ENCODE measurements at places on chromosomes 5 and 9.

- no peak for DNase-seq
Observed at GRCh38 chr5:25393256-25393655, 748.5 kb upstream of the CDH10 start.

- no peak for DNase-seq
Observed at GRCh38 chr5:29015523-29015922, 1977.1 kb upstream of the CDH9 start.

DNA sequence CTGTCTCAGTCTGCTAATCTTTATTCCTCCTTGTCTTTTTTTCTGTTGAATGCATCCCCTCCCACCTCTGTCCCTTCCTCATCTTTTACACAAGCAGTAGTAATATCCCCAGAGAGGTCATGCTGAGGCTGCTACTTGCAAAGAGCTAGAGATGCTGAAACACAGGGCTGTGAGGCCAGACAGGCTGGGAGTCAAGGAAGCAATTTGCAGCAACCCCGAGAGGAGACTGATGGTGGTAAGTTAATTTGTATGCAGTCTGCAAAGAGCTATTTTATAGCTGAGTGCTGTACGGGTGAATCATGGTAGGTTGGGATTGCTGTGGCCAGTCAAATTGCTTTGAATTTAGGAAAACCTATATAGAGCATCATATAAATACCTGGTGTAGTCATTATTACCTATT is 90.2 kb upstream of the SLC24A2 start:
- no peak for DNase-seq

DNA sequence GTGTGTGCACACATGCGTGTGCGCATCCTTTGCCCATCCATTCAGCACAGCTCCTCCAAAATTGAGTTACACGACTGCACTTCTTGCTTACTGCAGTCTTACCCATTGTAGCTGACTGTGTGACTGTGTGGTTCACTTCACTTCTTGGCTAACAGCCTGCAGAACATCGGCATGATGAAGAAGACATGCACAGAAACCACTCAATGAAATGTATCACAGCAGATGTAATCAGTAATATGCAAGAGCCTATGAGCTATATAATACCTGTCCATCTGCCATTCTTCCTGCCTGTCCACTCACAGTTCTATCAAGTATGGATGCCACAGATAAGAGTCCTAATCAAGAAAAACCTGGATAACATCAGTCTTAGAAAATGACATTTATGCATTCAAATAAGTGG is 83.9 kb downstream of the TRPM3 start:
- DNase-seq, result no peak

DNA sequence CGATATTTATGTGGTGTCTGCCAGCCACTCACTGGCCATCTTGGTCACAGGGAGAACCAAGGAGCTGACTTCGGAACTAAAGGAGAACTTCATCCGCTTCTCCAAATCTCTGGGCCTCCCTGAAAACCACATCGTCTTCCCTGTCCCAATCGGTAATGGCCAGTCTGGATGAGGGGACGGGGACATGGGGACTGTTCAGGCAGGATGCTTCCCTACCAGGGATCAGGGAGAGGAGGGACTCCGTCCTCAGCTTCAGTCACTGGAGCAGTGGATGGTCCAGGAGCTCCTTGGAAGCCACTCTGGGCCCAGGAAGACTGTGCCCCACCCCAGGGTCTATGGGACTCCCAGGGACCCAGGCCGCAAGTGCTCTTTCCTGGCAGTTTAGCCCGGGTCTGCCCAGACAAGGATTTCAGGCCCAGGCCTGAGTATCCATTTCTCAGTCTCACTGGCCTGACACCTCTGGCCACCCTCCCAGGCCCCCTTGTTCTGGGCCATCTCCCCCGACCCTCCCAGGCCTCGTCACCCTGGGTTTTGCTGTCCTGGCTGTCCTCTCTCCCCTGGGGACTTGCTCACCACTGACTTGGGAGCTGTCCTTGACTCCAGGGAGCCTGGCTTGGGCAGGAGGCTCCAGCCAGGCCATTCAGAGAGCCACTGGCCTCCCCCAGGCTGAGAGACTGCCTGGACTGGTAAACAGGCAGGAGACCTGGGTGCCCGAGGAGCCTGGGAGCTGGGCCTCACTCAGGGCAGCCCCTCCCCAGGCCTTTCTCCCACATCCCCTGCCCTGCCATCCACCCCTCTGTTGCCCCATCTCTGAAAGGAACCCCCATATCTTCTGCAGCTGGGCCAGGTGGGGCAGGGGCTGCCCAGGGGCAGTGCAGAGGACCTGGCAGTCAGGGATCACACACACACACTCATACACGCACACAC is 3.1 kb downstream of the LCN2 start:
- no peak for DNase-seq

GRCh38 chr5:108233617-108234155 is 148.2 kb downstream of the FBXL17 start:
- no peak for DNase-seq

GRCh38 chr9:128091571-128091970 is 23.5 kb downstream of the SLC25A25 start:
- DNase-seq, result no peak

DNA sequence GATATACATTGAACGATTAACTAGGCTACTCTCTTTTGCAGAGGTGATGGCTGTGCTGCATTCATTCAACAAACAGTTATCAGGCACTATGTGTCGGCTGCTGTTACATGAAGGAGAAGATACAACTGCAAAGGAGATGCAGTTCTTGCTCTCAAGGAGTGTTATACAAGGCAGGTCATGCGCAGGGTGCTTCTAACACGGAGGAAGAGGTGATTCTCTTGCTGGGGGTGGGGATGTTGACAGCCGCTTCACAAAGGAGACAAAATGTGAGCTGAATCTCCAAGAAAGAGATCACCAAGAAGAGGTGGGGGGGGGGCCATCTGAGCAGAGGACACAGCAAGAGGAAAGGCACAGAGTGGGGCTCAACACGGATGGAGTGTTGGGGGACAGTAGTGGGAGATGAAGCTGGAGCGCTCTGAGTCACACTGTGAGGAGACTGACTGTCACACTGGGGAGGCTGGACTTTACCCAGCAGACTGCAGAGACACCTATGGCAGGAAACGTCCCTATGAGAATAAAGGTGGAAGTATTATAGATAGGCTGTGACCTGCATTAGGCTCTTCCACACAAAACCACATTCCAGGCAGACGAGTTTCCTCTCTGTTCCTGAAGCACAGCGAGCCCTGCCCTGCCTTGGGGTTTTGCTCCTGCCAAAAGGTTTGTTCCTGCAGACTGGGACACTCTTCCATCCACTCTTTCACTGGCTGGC is 20.9 kb downstream of the NDUFA8 start:
- DNase-seq, result no peak

DNA sequence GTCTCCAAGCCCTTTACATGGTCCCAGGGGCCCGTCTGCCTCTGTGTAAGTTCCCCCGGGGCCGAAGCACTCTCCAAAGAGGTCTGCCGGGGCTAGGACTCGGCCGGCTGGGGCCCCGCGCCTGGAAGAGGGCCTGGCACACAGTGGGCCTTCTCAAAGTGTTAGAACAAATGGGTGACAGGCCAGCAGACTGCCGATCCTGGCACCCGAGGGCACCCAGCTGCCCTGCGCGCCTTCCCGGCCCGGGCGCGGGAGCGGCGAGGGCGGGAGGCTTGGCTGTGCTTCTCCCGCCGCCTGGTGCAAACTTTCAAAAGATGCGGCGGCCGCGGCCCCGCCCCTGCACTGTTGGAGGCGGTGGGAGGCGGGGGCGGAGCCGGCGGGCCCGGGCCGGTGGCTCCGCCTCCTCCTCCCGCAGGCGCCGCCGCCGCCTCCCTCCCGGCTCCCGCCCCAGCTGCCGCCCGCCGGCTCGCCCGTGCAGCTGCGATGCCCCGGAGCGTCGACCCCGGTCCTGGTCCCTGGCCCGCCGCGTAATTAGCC is at the start of gene NEURL1B:
TSS of gene NEURL1B (plus strand) at position 442 of the 537 bp plus-strand sequence. CDS start 144 bp downstream, outside the sequence.
- peak; percentile 25 for DNase-seq

DNA sequence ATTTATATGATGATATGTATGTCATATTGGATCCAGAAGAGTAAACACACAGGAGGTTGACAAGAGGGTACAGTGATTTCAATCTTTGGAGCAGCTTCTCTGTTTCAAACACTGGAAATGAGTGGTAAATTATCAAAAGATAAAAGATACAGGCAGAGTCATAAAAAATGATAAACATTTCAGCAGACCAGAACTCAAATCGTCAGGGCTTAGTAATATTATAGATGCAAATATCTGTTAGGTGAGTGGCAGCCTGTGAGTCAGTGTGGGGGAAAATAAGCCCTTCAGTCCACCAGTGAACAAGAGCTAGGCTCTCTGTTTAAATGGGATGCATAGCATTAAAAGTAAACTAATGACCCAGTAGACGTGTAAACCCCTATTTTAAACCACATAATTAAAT is 1378.1 kb downstream of the EFNA5 start:
- DNase-seq, result no peak

DNA sequence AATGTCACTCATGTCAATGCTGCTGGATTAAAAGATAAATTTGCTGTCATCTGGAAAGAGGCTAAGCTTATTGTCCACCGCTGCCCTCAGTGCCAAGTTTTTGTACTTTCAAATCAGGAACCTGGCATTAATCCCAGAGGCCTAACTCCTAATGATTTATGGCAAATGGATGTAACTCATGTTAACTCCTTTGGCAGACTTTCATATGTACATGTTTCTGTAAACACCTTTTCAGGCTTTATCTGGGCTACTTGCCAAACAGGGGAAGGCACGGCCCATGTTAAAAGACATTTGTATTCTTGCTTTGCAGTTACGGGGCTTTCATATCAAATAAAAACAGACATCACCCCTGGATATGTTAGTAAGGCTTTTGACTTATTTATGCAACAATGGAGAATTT is 608.0 kb upstream of the ACO1 start:
- no peak for DNase-seq

DNA sequence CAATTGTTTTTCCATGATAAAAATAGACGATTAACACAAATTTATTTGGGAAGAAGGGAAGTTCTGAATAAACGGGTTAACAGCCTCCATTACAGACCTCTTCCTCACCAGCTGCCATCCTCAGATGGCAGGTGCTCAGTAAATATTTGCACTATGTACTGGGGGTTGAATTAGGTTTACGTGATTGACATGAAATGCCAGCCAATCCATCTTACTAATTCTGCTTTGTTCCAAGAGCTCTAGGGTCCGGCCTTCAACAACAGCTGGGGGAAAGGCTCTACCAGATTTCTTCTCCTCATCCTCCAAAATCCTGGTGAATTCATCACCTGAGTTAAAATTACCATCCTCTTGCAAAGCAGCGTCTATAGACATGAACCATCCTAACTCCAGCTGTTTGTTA is 104.6 kb downstream of the MTX3 start:
- no peak for DNase-seq

GRCh38 chr9:113523421-113524141 is 60.1 kb downstream of the RGS3 start:
- peak; percentile 63 for DNase-seq

- DNase-seq, result no peak
Observed at GRCh38 chr5:149134778-149135500, 6.4 kb upstream of the ABLIM3 start.

DNA sequence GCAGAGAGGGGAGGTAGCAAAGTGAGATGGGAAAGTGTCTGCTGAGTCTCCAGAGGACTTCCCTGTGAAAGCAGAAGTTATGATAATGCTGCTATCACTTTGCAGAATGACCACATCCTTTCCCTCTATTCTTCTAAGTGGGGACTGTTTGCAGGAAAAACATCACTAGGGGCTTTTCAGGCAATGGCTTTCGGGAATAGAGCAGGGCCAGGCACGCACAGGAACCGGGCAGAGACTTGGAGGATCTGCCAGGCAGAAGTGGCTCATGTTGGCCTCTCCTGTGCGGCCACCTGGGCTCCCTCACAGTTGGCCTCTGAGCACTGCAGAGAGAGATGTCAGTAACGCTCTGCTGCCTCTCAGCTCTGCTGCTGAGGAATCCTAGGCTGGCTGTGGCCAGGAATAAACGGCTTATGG is 214.7 kb downstream of the MAST4 start:
- no peak for DNase-seq

- DNase-seq, result no peak
Observed at GRCh38 chr5:374631-375335, 53.3 kb downstream of the AHRR start.
